Esophagus squamous epithelium (tissue), 5 donors: ENCODE measurements at places on chromosomes 2 and 18. TPM values are rescaled to one million over a fixed set of nuclear protein-coding genes. Genes with fewer than 3 reads are reported as not detected.

- no peaks in the 10 kb centered on the region for H3K36me3 ChIP-seq
- no peak overlapping the region for H3K27ac ChIP-seq
- H3K4me1 ChIP-seq: no peaks in the 10 kb centered on the region
- DNase-seq: no peak
These were observed 94.5 kb upstream of the UPP2 start for GRCh38 chr2:158006961-158007719.

- no peak for DNase-seq
- no peaks in the 10 kb centered on the region for H3K27me3 ChIP-seq
- no peaks in the 10 kb centered on the region for H3K36me3 ChIP-seq
- H3K4me3 ChIP-seq: no peak overlapping the region
These were observed 142.1 kb downstream of the ARHGAP28 start for GRCh38 chr18:6871566-6871965.

DNA sequence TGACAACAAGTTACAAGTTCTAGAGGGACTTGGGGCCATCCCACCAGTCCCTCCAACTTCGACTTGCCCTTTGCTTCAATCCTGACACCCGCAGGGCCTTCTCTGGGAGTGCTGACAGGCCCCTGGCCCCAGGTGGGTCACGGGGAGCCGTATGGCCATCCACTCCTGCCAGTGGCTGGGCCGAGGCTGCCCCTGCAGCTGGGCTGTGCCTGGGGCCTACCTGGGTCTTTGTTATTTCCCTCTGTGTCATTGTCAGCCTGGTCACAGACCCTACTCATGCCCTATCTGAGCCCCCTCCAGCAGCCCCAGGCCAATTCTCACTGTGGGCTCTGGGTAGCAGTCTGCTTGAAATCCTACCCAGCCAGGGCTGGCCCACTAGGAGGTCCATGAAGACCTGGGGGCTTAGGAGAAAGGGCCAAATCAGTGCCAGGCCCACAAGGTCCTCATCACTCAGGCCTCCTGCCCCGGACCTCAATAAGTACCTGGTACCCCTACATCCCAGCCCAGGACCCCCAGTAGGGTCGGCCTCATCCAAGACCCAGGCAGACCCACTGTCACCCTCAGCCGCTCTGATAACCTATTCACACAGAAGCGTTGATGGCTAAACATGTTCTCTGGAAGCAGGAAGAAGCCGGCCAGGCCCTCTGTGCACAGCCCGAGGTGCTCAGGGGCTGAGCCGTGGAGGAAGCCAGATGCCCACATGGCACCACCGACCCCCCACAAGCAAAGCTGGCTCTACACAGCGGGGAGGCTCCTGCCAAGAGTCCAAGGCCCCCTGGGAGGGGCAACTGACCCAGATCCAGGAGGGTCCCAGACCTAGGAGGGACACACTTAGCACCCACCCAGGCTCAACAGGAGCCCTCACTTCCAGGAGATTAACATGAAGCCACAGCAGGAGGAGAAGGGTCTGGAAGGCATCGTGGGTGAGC lies 57.7 kb downstream of the BIN1 start:
- H3K4me1 ChIP-seq: peaks cover 5% of the 10 kb centered on the region
- H3K4me3 ChIP-seq: no peak overlapping the region
- no peak for DNase-seq
- H3K36me3 ChIP-seq: no peaks in the 10 kb centered on the region

DNA sequence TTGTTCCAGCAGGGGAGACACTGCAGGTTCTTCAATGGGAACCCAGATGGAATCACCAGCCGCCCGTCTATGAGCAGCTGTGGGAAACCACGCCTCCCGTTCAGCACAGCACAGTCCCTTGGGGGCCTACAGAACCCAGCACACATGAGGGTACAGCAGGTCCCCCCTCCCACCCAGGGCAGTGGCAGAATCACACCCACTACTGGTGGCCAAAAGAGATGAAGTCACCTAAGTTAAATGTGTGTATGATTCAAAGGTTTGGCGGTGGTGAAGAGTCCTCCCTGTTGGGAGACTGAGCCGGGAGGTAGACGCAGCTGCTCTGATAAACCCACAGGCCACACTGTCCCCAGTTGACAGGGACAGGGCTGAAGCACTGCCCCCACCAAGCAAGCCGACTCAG lies 44.3 kb downstream of the L3MBTL4 start:
- H3K4me1 ChIP-seq: peaks cover 5% of the 10 kb centered on the region
- no peaks in the 10 kb centered on the region for H3K27me3 ChIP-seq
- H3K27ac ChIP-seq: no peak overlapping the region
- no peaks in the 10 kb centered on the region for H3K36me3 ChIP-seq

DNA sequence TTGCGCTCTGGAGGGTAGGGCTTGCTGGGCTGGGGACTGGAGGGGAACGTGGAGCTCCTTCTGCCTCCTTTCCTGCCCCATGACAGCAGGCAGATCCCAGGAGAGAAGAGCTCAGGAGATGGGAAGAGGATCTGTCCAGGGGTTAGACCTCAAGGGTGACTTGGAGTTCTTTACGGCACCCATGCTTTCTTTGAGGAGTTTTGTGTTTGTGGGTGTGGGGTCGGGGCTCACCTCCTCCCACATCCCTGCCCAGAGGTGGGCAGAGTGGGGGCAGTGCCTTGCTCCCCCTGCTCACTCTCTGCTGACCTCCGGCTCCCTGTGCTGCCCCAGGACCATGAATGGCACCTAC lies 4.3 kb downstream of the GPR35 start:
- H3K27ac ChIP-seq: no peak overlapping the region
- H3K36me3 ChIP-seq: no peaks in the 10 kb centered on the region
- DNase-seq: no peak
- peaks cover 9% of the 10 kb centered on the region for H3K4me1 ChIP-seq
- H3K4me3 ChIP-seq: no peak overlapping the region

DNA sequence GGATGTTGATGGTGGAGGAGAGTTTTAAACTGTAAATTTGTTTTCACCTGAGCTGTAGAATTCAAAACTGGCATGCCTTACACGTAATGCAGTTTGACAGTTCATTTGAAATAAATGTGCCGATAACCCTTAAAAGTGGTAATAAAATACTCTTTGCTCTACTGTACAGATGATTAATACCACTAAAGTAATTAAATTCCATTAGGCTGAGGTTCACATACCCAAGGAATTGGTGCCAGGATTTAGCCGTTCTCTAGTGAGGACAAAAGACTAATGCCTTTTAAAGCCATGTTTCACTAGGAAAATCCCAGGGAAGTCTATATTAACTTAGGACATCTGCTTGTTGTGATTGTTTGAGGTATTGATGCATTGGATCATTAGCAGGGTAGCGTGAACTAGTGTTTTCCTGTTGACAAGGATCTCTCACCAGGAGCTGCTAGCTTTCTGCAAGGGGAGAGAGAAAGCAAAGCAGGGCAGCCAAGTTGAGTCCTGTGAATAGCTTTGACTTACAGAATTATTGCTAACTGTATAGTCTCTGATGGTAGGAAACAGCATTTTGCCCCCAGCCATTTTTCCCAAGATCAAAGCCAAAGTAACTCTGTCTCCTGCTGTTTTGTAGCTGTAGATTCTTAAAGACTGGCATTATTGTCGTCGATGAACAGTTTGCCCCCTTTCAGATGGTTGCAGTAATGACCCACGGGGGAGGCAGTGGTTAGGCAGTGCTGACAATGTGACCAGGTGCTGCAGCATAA lies 280.9 kb upstream of the FANCL start:
- H3K27ac ChIP-seq: no peak overlapping the region
- H3K4me1 ChIP-seq: no peaks in the 10 kb centered on the region
- H3K27me3 ChIP-seq: no peaks in the 10 kb centered on the region
- H3K36me3 ChIP-seq: no peaks in the 10 kb centered on the region

DNA sequence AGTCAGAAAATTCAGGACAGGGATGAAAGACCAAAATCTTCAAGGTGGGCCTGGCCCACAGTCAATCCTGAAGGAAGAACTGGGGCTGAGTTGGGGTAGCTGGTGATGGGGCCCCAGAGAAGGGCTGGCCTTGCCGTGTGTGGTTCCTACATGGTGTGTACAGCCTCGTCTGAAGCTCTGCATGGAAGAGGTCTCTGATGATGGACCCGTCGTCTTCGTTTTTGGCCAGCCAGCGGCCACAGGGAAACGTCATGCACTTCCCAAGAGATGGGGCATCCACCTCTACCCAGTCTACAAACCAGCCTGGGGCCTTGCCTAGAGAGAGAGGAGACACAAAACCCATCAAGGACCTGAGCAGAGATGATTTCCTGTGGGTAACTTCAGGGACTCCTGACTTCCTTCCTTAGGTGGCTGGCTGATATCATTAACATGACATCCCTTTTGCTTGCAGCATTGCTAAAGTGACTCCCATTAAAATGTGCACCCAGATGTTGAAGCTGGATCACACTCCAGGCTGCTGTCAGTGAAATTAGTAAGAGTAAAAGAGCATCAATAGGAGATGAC lies 115.3 kb downstream of the LOXHD1 start:
- no peak overlapping the region for H3K4me3 ChIP-seq
- H3K4me1 ChIP-seq: no peaks in the 10 kb centered on the region
- no peak for DNase-seq
- H3K27ac ChIP-seq: no peak overlapping the region
- H3K27me3 ChIP-seq: no peaks in the 10 kb centered on the region
- no peaks in the 10 kb centered on the region for H3K36me3 ChIP-seq

GRCh38 chr18:55248495-55248894 lies 289.2 kb upstream of the CCDC68 start:
- H3K27ac ChIP-seq: no peak overlapping the region
- H3K4me3 ChIP-seq: no peak overlapping the region
- peaks cover 4% of the 10 kb centered on the region for H3K4me1 ChIP-seq
- no peaks in the 10 kb centered on the region for H3K36me3 ChIP-seq

CPO gene
- not detected for total RNA-seq

CCT4 gene
- 126 TPM for total RNA-seq

PTPRN gene
- total RNA-seq: not detected

FSHR gene
- not detected for total RNA-seq

PLEK gene
- total RNA-seq: 8.2 TPM
